Activated CD8-positive, alpha-beta memory T cell treated with anti-CD3 and anti-CD28 coated beads for 4 hours (primary cell): ENCODE measurements at places on chromosomes 2 and 18.

- no peak for DNase-seq
These were observed 7.1 kb downstream of the CAPN13 start for GRCh38 chr2:30800159-30800558.

DNA sequence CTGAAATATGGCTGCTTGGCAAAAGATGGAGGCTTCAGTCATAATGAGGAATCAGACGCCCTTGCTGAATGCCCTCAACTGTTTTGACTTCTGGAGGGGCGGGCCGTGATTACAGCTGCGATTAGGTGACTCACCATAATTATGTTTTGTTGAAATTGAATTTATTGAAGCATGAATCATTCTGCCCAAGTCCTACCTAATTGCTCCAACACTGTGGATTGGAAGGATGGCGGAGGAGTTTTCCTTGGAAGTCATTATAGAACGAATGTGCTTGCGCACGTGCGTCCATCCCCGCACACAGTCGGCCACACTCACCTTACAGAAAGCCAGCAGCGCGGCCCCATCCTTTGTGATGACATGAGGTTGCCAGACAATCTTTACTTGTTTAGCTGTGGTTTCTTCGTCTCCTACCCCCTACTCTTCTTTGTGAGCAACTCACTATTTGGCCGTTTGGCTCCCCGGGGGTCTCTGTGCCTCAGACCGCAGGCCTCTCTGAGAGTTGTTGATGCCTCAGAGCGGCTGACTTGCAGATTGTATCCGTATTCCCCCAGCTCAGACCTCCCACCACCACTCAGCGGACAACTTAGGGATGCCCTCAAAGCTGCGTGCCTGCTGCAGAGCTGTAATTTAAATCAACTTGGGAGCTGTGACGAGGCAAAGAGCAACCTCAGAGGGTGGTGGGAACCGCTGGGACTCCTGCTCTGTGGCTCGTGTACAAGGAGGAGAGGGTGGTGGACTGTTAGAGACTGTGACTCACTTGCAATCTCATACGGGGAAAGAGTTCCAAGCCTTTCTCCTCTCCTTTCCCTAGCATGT lies 513.4 kb downstream of the TNS1 start:
- DNase-seq = no peak

DNA sequence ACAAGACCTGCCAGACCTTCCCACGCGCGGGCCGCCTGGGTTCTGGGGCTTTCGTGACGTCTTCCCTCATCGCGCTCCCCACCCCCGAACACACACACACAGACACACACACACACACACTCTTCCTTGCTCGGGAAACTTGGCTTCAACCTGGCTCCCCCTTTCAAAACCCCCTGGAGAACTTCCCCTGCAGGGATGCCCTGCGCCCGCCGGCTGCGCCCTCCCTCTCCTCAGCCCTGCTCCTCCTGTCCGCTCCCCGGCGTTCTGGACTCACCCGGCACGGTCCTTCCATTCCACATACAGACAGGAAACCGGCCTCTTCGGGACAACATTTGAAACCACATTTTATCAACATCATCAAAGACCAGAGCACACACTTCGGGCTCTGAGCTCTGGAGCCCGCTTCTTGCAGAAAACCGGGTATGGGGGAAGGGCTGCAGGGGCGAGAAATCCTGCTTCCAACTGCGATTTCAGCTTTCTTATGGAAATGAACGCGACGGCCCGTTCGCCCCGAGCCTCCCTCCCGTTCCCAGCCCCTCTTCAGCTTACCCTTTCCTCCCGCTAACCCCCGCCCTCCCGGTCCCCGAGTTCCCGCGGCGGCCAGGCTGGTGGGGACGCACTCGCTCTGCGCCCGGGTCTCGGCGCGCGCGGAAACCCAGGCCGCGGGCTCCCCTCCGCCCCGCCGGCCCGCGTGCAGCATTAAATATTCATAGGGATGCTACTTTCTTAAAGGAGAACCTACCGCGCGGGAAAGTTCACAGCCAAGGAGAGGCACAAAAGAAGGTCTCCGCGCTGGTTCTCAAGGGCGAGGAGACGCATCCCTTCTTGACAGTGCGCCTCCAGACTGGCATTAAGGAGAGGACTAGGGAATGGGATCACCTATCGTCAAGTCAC lies 18.3 kb downstream of the POU3F3 start:
- no peak for DNase-seq

DNA sequence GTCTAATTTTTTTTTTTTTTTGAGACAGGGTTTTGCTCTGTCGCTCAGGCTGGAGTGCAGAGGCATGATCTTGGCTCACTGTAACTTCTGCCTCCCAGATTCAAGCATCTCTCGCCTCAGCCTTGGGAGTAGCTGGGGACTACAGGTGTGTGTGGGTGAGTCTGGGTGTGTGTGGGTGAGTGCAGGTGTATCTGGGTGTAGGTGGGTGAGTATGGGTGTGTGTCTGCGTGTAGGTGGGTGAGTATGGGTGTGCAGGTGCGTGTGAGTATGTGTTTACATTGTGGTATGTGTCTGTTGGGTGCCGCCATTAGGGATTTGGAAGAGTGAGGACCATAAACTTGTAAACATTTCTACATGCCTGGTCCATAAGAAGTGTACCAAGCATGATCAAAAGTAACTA lies 1.5 kb upstream of the RAB6C start:
- DNase-seq = no peak

DNA sequence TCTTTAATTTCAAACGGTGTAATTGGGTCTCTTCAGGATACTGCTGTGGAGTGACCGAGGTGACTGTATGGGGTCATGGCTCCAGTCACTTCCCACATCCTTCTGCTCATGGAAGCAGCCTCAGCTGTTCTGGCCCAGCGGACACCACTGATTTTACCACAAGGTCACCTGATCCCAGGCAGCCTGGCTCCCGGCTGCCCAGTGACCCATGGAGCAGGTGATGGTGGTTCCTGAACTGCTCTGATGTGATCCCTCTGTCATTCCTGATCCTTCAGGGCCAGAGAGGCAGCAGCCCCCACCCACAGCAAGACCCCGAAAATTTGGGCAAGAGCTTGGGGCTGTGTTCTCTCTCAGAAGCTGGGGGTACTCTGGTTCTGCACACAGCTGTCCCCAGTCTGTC lies 35.5 kb upstream of the HS6ST1 start:
- no peak for DNase-seq

GRCh38 chr18:10006311-10006893 lies 92.6 kb downstream of the VAPA start:
- no peak for DNase-seq

DNA sequence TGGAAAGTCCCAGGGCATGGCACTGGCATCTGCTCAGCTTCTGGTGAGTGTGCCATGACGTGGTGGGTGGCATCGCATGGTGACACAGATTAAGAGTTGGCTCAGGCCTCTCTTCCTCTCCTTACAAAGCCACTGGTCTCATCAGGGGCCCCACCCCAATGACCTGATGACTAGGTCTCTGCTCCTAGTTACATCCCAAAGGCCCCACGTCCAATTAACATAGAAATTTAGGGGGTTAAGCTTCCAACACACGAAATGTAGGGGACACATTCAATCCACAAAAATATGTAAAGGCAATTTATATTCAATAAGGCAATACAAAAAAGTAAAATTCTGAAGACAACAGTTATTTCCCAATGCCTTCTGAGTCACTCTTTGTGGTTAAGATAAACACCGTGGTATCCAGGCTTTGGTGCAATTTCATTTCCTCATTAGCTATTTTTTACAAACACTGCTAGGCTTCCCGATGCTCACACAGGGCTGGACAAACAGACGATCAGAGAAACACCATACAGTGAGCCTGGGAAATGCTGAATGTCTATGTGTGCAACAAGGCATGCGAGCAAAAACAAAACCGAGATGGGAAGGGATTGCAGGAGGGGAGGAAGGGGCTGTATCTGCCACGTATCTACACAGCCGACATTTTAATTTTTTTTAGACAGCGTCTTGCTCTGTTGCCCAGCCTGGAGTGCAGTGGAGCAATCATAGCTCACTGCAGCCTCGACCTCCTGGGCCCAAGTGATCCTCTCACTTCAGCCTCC lies 67.2 kb downstream of the MBP start:
- no peak for DNase-seq

DNA sequence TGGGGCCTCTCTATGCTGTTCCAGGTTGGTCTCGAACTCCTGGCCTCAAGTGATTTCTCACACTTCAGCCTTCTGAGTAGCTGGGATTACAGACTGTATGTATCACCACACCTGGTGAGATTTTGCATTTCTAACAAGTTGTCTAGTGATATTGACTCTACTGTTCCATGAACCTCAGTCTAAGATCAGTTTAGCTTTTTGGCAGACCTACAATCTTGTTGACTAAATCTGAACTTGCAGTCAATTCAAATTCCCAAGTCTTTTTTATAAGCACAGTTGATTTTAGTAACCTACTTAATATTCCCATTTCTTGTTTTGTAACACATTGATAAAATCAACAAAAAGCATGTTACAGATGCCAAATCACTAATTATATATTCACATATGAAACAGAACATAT lies 266.1 kb upstream of the CYP26B1 start:
- no peak for DNase-seq

- no peak for DNase-seq
These were observed 4.5 kb upstream of the C2orf74 start for GRCh38 chr2:61157371-61158003.

- no peak for DNase-seq
These were observed 63.8 kb upstream of the SEC11C start for GRCh38 chr18:59075923-59076322.

- no peak for DNase-seq
These were observed 14.0 kb upstream of the ANKRD62 start for GRCh38 chr18:12079491-12080237.

DNA sequence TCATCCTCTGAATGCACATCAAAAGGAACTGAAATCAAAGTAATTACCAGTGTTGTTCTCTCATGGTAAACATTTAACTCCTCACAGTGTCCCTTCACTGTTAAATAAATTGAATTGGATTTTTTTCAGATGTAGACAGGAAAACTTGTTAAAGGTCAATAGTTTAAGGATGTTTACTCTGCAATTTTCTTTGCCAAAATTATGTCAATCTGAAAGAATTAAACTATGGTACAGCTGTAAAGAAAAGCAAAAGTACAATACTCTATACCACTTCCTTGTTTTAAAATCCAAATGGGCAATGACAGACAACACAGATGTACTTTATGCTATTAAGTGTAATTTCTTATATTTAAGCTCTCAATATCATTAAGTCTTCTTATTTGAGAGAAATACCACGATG lies 153.2 kb downstream of the WDPCP start:
- no peak for DNase-seq

DNA sequence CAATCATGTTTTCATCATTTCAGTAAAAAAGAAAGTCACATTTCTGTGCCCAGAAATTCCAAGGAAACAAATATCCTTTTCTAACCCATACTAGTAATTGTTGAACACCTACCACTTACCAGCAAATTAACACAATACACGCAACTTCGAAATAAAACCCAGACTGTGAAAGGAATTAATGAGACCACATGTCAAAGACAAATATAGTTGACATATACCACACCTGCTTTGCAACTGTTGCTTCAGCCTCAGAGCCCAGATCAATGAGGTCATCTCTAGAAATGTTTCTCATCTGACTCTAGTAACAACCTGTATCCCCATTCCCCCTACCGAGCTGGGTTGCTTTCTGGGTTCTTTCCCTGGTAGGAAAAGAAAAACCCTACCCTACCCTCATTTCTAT lies 52.6 kb downstream of the TRIP12 start:
- no peak for DNase-seq

DNA sequence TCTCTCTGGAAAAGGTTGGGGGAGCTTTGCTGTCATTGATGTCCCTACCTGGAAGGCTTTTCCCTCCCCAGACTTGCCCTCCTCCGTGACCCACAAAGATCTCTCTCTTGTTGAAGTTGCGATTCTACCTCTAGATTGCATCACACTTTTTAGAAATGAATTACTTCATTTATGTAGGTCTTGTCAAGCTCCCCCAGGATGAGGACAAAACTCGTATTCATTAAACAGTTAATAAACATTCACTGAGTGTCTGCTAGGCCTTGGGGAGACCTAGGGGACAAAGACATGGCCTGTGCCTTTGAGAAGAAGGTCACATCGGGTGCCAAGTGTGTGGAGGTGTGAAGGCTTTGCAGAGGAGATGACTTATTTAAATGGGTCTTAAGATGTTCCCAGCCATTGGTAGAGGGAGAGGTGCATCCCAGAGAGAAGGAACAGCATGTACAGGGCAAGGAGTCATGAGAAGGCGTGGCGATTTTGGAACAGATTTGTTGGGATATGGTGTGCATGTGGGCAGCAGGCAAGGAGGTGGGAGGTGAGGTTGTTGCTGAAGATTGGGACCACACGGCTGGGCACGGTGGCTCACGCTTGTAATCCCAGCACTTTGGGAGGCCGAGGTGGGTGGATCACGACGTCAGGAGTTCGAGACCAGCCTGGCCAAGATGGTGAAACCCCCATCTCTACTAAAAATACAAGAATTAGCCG lies 9.8 kb upstream of the YWHAQ start:
- DNase-seq = no peak

DNA sequence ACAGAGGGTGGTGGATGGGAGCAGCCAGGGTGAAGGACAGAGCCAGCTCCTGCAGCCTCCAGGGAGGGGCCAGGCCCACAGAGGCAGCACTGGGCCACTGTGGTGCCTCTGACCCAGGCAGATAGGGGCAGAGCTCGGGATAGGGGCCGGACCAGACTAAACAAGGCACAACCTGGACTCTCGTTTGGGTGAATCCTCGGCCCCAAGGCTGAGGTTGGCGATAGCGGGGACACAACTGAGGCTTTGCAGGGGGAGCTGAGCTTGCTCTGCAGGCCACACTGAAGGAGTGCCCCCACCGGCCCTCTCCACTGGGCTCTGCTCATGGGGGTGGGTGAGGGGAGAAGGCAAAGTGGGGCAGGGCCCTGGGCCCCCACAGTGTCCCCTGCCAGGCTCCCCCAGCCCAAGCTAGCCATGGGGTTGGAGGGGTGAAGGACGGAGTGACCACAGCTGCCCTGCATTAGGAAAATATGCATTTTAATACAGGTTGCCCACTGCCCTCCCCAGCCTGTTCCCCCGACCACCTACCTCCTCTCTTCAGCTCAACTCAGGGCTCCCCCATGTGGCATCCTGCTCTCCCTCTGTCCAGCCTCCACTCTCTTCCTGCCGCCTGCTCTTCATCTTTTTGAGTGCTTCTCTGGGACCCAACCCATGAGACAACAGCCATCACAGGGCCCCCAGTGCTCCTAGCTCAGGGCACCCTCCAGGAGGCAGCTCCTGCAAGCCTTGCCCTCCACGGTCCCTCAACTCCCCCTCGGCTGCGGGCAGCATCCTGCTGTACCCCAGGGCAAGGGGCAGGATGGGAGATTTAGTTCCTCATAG lies 152.8 kb downstream of the INHBB start:
- no peak for DNase-seq

DNA sequence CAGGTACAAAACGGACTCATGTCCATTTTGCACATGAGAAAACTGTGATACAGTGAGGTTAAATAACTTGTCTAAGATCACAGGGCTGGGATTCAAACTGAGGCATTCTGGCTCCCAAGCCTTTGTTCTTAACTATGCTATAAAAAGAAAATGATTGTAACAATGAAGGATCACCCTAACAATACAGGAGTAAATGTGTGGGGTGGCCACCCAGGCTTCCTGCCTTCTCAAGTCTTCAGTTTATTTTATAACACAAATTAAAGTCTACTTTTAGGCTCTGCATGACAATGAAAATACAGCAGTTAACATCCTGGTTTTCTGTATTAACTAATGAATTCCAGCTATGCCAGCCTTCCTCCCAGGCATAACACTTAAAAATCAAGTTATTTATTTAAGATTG lies 7.6 kb downstream of the WDFY1 start:
- DNase-seq = no peak
